Bronchial smooth muscle cell (primary cell): ENCODE measurements at places on chromosomes 16 and 17. TPM values are rescaled to one million over a fixed set of nuclear protein-coding genes. Genes with fewer than 3 reads are reported as not detected.

Gene DNAAF1
- under 0.01 TPM in 2 replicates for total RNA-seq

Gene EFNB3
- total RNA-seq = 0.86 and 0.95 TPM in 2 replicates

Gene ENO3
- total RNA-seq = 2.2 TPM in 2 replicates

Gene ZNF785
- 6.8 and 7.1 TPM in 2 replicates for total RNA-seq

Gene CHST6
- total RNA-seq = 0.09 and 0.16 TPM in 2 replicates

Gene C1QTNF1
- total RNA-seq = 4.7 and 5.4 TPM in 2 replicates

Gene HP
- not detected in 2 replicates for total RNA-seq

Gene ZNF423
- 0.63 and 0.69 TPM in 2 replicates for total RNA-seq

Gene ZFP3
- 0.69 and 1.3 TPM in 2 replicates for total RNA-seq

Gene RRAD
- total RNA-seq = 9.8 and 11.7 TPM in 2 replicates

Gene DCAF7
- total RNA-seq = 8.2 and 8.8 TPM in 2 replicates

Gene KRTAP9-4
- total RNA-seq = not detected in 2 replicates

Gene TMEM132E
- not detected in 2 replicates for total RNA-seq

Gene ZNF750
- 0.09 TPM in 1 of 2 replicates, not detected in the other for total RNA-seq

Gene CRISPLD2
- total RNA-seq = 2.7 and 3.1 TPM in 2 replicates

Gene TNFRSF17
- total RNA-seq = not detected in 2 replicates

Gene CHD3
- 229 and 439 TPM in 2 replicates for total RNA-seq

Gene ADAM11
- total RNA-seq = 0.32 and 0.60 TPM in 2 replicates

Gene NEUROD2
- total RNA-seq = under 0.01 TPM in 1 of 2 replicates, not detected in the other

Gene SLC2A4
- 0.09 and 0.16 TPM in 2 replicates for total RNA-seq

Gene CTRL
- total RNA-seq = 0.63 and 2.3 TPM in 2 replicates

Gene OR4D1
- total RNA-seq = not detected in 2 replicates

Gene TNK1
- 0.09 and 0.32 TPM in 2 replicates for total RNA-seq

Gene RGS9
- total RNA-seq = 1.3 and 3.2 TPM in 2 replicates

Gene KRTAP1-5
- total RNA-seq = not detected in 2 replicates
